ENCODE measurements at places on chromosomes 1 and 21.

DNA sequence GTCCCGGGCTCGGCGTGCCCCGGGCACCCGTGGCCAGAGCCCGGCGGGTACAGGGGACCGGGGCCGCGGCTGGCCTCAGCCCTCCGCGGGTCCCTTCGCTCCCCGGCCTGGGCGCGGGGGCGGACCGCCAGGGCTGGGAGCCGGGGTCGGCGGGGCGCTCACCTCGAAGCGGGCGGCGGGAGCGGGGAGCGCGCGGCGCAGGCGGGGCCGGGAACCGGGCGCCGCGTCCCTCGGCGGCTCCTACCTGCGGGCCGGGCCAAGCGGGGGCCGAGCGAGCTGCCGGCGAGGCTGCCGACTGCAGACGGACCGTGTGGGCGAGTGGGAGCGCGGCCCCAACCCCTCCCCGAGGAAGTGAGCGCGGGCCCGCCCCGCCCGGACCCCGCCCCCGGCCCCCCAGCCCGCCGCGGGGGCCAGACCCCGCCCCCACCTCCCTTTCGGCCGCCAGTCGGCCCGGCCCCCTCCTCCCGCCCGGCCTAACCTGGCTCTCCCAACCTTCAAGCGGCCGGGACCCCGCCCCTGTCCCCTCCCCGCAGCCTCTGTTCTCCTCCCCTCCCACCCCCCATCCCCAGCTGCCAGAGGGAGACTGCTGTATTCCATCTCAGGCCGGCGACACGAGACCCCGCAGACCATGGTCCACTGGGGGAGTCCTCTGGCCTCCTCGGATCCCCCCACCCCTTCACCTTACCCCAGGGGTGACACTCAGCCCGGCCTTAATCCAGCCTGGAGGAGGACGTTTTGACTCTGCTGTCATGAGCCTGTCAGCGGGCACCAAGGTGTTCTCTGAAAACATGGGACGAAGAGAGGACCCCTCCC lies at the start of gene FHL3:
Gene FHL3, minus strand, starts transcription at position 320 of the 813 bp plus-strand sequence. CDS start 6,102 bp downstream, outside the sequence.
- DNase-seq, result no peak

DNA sequence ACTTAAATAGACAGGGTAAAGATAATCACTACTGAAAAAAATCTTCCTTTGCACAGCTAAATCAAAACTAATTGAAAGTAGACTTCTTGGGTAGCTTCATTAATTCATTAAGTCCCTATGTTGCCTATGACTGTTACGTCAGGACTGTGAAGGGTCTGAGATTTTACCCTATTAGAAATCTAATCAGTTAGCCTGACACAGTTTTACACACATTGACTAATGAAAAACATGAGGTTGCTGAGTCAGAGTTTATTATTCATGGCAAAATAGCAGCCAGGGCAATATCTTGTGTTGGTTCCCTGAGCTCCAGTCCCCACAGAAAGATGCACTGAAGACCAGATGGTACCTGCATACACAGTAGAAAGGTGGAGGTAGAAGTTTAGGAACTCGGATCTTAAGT lies 262.5 kb upstream of the ZP4 start:
- no peak for DNase-seq

DNA sequence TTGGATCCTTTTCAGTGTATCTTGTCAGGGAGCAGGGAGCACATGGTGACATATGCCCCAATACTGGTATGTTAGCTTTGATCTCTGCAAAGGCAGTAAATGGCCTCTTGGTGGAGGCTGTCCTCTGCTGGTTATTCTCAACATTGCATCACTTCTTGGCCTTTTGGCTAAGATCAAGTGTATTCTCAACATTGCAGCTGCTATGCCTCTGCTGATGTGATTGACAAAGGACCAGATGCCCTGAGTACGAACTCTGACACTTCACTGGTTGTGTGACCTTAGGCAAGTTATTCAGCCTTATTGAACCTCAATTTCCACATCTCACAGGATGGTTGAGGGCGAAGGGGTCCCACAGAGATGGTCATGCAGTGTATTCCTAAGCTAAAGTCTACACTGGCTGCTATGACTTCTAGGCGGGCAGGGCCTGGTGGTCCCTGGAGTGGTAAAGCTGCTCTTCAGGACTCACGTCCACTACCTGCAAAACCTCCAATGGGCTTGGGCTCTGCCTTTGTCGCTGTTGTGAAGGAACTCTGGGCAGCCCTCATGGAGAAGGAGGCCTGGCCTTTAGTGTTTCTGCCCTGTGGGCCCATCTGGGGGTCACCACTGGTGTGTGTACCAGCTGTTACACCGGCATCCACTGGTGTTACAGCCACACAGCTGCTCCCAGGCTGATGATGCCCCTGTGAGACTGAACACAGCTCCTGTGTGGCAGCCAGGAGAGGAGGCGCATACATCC lies 64.8 kb downstream of the DNTTIP2 start:
- peak; percentile 33 for DNase-seq

GRCh38 chr1:204092632-204093420 lies 19.9 kb downstream of the SOX13 start:
- no peak for DNase-seq

DNA sequence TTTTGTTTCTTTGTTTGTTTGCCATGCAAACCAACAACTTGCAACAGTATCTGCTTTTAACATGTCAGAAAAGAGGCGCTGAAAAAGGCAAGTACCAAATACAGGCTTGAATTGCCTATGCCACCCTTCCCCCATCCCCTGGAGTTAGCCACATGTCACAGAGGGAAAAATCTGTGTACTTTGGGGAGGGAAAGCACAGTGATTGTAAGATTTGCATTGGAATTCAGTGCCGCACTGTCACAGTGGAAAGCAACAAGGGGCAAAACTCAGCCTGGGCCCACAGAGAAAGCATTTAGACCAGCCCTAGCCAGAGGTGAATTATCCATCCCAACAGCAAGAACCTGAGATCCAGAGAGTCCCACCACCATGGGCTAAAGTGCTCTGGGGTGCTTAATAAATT lies 52.4 kb upstream of the ACADM start:
- DNase-seq, result no peak

DNA sequence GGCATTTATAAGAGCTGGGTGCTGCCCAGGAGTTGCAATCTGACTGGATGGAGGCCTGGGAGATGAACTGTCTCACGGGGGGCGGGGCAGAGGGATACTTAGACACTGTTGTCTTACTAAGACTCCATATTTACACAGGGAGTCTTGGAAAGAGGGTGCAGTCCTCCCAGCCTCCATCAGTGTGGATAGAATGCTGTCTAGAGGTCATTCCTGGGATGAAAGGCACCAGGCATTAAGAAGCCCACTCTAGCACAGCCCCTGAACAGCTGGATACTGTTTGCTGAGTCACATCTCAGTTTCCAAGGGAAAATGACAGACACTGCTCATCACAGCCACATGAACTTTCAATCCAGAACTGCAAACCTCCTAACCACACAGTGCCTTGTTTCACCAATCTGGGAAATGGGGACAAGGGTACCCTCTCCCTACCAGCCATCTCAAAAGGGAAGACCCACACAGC lies 43.3 kb downstream of the SSBP3 start:
- no peak for DNase-seq

DNA sequence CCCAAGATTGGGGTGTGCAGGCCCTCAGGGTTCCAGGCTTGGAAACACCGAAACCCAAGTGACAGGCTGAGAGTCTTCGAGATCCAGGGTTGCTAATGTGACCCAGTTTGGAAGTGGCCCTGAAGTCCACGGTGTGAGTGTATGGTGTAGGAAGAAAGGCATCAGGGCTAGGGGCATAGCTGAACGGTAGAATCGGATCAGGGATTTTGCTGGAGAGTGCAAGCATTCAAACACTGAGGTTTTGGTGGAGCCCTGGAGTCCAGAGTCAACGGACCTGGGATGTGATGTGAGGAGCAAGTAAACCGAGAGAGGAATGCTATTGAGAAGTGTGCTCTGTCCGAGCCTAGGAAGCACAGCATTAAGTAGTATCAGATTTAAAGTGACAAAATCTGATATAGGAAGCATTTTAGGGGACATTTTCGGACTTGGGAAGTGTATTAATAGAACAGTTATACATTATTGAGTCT lies 958 bp downstream of the NFYC start:
- no peak for DNase-seq

DNA sequence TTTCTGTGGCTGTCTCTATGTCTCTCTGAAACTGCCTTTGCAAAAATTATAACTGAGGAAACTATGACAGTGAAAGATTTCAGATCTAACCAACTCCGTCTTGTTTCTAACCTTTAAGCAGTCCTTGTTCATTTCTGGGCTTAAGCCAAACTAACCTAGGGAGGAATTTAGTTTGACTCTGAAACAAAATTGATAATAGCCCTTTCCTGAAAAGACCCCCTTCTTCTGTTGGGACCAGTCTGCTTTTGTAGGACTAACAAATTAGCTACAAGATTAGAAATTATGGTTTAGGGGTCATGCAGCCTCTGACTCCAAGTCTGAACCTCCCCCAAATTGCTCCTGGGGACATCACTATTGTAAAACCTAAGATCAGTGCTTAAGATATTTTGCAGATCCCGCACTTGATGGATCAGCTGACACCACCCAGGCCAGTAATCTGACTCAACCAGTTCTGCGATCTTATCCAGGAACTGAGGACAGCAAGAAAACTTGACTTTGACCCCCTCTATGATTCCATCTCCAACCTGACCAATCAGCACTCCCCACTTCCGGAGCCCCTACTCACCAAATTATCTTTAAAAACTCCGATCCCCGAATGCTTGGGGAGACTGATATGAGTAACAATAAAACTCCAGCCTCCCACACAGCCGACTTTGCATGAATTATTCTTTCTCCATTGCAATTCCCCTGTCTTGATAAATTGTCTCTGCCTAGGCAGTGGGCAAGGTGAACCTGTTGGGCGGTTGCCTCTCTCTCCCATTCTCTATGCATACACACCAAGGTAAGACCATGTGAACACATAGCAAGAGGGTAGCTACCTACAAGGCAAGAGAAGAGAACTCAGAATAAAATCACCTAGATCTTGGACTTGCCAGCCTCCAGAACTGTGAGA lies 11.1 kb upstream of the TRIM63 start:
- no peak for DNase-seq

DNA sequence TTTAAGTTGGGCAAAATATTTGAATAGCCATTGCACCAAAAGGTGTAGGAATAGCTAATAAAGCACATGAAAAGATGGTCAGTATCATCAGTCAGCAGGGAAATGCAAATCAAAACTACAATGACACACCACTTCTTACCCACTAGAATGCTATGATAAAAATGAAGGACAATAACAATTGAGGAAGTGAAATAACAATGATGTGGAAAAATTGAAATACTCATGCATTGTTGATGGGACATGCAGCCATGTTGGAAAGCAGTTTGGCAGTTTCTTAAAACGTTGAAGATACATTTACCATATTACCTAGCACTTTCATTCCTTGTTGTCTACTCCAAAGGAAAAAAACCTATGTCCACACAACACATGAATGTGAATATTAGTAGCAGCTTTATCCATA lies 28.4 kb downstream of the HSD3B1 start:
- no peak for DNase-seq

DNA sequence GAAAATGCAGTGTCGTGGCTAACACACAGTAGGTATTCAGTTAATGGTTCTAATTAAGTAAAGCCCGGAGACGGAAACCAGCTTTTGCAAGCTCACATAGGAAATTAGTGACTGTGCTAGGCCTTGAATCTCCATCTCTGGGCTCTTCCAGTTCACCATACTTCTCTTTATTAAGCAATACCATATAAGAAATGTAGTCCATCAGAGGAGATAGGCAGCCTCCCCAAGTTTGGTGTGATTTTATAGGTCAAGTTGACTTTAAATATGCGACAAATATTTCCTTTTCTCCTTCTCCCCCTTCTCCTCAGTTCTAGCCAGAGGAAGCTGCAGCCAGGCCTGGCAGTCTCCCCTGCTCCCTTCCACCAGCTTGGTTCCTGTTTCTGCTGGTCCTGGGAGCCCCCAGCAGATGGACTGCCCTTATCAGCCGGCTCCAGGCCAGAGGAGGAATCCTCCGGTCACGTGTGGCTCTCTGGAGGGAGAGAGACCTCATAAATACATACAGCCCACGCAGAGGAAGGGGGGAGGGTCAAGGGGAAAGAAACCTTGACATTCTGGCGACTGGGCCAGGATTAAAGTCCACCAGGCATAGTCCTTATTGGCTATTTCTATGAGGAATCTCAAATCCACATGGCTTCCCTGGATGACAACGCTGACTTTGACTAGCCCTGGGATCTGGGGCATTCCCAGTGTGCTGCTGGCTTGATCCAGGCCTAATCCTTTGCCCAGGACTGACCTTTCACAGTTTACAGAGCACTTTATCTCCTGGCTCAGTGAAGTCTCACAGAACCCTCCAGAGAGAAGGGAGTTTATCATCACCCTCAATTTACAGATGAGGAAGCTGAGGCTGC lies 115.1 kb upstream of the JUN start:
- no peak for DNase-seq

- DNase-seq, result no peak
Measured at GRCh38 chr21:34535886-34536285, 23.9 kb upstream of the KCNE1 start.

- DNase-seq, result no peak
Measured at GRCh38 chr1:199877526-199878384, 149.8 kb upstream of the NR5A2 start.

DNA sequence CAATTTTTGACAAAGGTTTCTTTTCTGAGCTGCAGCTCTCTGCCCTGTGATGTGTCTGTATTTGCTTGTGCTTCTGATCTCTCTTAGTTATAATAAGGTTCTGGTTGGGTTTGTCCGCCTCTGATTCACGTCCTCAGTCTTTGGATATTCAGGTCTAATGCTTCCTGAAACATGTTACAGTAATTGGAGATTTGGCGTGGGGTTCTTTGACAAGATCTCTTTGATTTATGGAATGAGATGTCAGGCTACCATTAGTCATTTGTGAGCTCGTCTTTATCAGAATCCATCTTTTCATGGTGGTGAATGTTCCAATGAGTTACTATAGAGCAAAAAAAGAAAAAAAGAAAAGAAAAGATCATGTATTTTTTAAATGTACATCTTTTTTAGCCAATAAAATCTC lies 62.5 kb downstream of the BACE2 start:
- DNase-seq, result no peak

- DNase-seq, result no peak
Measured at GRCh38 chr1:33925586-33925985, 61.7 kb downstream of the HMGB4 start.

DNA sequence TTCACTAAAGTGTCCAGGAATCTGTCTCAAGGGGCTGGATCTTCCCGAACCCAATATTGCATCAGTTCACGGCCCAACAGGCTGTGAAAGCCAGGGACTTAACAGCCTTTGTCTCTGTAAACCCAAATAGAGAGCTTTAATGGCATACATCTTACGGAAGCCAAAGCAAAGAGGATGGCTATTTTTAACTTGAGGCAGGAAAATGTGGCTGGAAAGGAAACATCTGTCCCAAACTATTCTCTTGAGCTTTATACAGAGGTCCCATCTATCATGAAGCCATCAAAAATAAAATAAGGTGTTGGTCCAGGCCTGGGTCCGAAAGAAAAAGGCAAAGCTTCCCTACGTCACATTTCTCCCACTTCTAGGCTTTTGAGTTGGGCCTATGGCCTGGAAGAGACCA lies 7.7 kb upstream of the CD34 start:
- no peak for DNase-seq

Measured in NCI-H1930 (cell line).